Neural cell (in vitro differentiated cells): ENCODE measurements at places on chromosomes 11 and 22. TPM values are rescaled to one million over a fixed set of nuclear protein-coding genes. Genes with fewer than 3 reads are reported as not detected.

Gene ZNRD2
- polyA plus RNA-seq = 35.4 and 36.2 TPM in 2 replicates

Gene OR8G5
- not detected in 2 replicates for polyA plus RNA-seq

Gene LDLRAD3
- 3.5 TPM in 2 replicates for polyA plus RNA-seq

Gene CHST1
- 16.2 and 22.8 TPM in 2 replicates for polyA plus RNA-seq

Gene HOATZ
- not detected in 2 replicates for polyA plus RNA-seq

Gene GPR83
- 0.37 and 0.74 TPM in 2 replicates for polyA plus RNA-seq

Gene MYBPC3
- polyA plus RNA-seq = not detected in 2 replicates

Gene MIAT
- polyA plus RNA-seq = 529 and 710 TPM in 2 replicates

Gene SPDYC
- polyA plus RNA-seq = not detected in 2 replicates

Gene HEPHL1
- not detected in 2 replicates for polyA plus RNA-seq

Gene TEX12
- polyA plus RNA-seq = 0.36 and 0.51 TPM in 2 replicates

Gene CALCA
- polyA plus RNA-seq = not detected in 2 replicates

Gene SEC14L2
- 2.0 and 2.7 TPM in 2 replicates for polyA plus RNA-seq
